ENCODE measurements at places on chromosomes 7 and 10.

- no peak for DNase-seq
Observed at GRCh38 chr7:4158441-4159153, 523.5 kb upstream of the FOXK1 start.

DNA sequence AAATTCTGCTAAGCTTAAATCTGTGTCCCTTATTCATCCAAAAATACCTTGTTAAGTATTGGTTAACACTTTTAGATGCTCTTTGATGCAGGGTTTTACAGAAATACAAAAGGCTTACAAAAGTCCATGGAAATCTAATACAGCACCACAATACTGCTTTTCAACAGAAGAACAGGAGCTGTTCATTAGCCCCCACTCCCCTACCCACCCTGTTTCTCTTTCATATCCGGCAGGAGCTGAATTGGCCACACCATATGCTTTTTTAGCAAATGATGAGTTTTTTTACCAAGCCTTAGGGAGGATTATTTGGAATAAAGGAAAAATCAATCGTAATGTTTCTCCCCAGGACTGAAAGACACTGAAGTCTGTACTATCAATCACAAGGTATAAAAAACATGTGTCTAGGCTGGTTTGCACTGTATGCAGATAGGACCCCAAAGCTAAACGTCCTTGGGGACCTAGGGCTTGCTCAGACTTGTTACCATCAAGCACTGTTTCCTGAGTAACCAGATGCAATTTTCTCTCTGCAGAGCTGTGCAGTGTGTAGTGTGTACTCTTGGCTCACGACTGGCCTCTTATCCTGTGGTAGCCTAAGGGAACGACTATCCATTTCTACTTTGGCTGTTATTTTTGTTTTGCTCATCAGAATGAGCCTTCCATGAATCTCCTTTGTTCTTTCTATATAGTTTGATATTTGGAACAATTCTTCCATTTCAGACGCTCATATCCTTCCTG, 143.3 kb upstream of the LRGUK start:
- no peak for DNase-seq

GRCh38 chr7:151039850-151040548, 8.3 kb upstream of the ASIC3 start:
- no peak for DNase-seq

DNA sequence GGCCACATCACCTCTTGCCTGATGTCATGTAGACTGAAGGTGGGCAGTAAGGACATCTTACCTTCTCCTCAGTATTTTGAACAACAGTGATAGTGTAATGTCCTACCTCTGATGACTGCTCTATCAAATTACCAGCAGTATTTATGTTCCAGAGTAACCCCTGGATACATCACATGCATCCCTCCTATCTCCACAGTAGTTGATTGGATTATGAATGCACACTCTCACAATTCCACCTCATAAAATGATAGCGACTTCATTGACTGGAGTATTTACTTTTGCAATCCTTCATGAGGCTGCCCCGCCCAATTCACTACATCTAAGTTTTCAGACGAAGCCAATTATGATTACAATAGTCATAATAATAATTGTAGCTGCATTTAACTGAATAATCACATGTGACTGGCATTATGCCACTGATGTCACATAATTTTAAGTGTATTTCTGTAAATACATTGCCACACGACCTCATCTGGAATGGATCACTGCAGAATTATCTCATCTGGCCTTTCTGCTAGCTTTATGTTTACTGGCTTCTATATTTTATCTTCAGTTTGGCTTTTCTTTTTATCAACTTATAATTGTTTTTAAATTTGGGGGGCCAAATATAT, 268.9 kb downstream of the SLC25A13 start:
- DNase-seq = no peak

- DNase-seq = no peak
Observed at GRCh38 chr7:1386623-1387220, 72.5 kb downstream of the MICALL2 start.

DNA sequence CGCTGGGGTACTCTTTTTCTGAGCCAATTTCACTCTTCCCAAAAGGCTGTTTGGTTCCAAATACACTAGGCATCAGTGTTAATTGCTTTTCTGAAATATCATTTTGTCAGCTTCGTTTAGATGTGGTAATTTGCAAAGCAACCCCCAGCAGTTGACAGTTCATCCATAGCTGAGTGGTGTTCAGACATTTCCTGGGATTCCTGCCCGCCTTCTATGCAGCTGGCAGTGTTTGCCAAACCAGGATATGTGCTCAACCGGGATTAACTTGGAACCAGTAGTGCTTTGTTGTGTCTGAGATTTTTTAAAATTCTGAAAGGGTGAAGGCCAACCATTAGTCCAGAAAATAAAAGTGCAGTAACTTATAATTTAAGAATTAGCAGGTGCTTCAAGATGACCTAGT, 25.2 kb upstream of the MKLN1 start:
- no peak for DNase-seq

GRCh38 chr10:30877111-30877510, 154.6 kb downstream of the ZNF438 start:
- DNase-seq = no peak
